Upper lobe of left lung (tissue), 6 donors: ENCODE measurements at places on chromosomes 2 and 18. TPM values are rescaled to one million over a fixed set of nuclear protein-coding genes. Genes with fewer than 3 reads are reported as not detected.

DNA sequence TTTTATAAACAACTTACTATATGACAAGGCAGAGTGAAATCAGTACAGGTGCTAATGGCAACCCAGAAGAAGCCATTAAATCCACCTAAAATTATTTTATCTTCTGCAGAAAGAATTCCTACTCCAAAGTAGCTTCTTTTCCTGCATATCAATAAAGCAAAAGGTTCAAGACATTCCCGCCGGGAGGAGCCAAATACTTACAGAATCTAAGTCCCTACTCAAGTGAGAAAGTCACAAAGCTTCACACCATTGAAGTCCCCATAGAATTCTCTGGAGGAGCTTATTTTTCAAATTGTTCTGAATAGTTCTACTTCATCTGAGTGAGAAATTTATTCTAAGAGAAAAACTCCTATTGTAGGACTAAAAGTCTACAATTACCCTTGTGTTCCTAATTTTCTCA is 233.7 kb upstream of the HNRNPA3 start:
- DNase-seq = no peak

GRCh38 chr2:16687955-16688354 is 22.3 kb upstream of the CYRIA start:
- DNase-seq = no peak

GRCh38 chr2:32942793-32943485 is 3.8 kb upstream of the LTBP1 start:
- no peak for DNase-seq

MC2R gene
- total RNA-seq = not detected
